ENCODE measurements at places on chromosomes 5 and 9. TPM values are rescaled to one million over a fixed set of nuclear protein-coding genes. Genes with fewer than 3 reads are reported as not detected.

The SLC1A3 gene
- not detected for total RNA-seq

The TNC gene
- not detected for total RNA-seq

The IL7R gene
- total RNA-seq, result 451 TPM

The SLC45A2 gene
- not detected for total RNA-seq

The FCN2 gene
- total RNA-seq, result not detected

The SPATA31C1 gene
- not detected for total RNA-seq

The TMEM215 gene
- not detected for total RNA-seq

The ENC1 gene
- total RNA-seq, result 3.4 TPM

The AMACR gene
- 6.0 TPM for total RNA-seq

The FREM1 gene
- total RNA-seq, result not detected

The ADAMTSL1 gene
- not detected for total RNA-seq

The CD14 gene
- total RNA-seq, result 0.37 TPM

The RPS23 gene
- total RNA-seq, result 2,217 TPM

The SPINK1 gene
- total RNA-seq, result not detected

The PGM5 gene
- not detected for total RNA-seq

The SH3PXD2B gene
- total RNA-seq, result 0.33 TPM

The LCN12 gene
- total RNA-seq, result 3.1 TPM

The CTXN3 gene
- not detected for total RNA-seq

The INSYN2B gene
- not detected for total RNA-seq

The TRPM6 gene
- not detected for total RNA-seq

The PDZD2 gene
- not detected for total RNA-seq

The ORM2 gene
- total RNA-seq, result not detected

The GDNF gene
- total RNA-seq, result not detected
